Activated CD4-positive, alpha-beta memory T cell treated with anti-CD3 and anti-CD28 coated beads, Interleukin-2, amount 10 ng/mL, durations not matched to agents 7 days and 5 days (primary cell): ENCODE measurements at places on chromosomes 7 and 10.
A peak's percentile ranks its signal among the peaks of the same experiment; 100 is the strongest.

DNA sequence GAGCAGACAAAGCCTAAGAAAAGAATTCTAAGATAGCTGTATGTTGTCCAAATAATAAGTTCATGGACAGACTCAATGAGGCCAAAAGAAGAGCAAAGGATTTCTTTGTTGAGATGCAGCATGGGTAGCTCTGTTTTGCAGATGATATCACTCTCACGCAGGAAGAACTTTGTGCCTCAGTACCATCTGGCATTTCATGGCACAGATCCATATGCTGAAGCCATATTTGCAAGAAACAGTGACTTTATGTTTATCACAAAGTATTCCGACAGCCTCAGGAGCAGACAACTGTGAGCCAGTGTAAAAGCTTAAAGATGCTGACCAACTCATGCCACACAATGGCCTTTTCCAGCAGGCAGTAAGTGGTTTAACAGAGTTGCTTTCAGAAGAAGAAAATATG, 45.5 kb upstream of the RNF148 start:
- H3K27me3 ChIP-seq, result no peaks in the 10 kb centered on the region
- no peaks in the 10 kb centered on the region for H3K4me1 ChIP-seq
- H3K36me3 ChIP-seq, result no peaks in the 10 kb centered on the region

GRCh38 chr10:96646751-96647166, 59.9 kb upstream of the TM9SF3 start:
- H3K27me3 ChIP-seq, result no peaks in the 10 kb centered on the region
- peak overlapping the region; percentile 7 for H3K27ac ChIP-seq
- peaks cover 44% of the 10 kb centered on the region for H3K4me1 ChIP-seq
- H3K4me3 ChIP-seq, result peak overlapping the region; percentile 39
- H3K36me3 ChIP-seq, result peaks cover 4% of the 10 kb centered on the region
- DNase-seq, result no peak

DNA sequence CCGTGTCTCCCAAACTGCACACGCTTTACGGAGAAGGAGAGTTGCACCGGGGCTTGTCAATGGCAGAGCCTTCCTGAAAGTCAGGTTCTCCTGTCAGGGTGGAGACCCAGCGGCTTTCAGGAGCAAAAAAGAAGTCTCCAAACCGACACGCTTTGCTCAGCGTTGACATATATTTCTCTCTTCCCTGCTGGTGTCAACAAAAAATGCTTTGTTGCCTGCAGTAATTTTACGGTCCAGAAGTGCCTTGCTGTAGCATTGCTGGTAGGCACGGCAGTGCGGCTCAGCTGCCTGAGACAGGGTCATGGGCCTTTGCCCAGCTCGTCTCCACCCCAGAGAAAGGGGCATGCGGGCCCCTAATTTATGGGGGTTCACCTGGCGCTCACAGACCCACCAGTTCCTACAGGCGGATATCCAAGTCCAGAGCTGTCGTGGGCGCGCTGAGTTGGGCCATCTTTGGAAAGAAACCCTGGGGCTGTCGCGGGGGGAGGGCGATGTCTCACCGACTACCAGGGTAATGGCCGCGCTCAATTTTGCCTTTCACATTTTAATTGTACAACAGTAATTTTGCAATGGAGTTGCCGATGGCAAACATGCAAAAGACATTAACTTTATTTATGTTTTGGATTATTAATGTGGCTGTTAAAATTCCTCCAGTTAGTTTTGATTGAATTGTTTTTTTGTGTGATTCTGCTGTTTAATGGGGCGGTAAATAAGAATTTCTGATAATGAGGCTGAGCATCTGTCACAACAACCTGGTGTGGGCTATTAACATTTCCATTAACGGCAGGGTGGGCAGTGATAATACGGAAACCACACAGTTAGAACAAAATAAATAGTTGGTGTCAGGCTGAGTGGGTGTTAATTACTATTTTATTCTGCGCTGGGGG, 478.2 kb upstream of the FOXK1 start:
- H3K27me3 ChIP-seq, result no peaks in the 10 kb centered on the region
- no peak overlapping the region for H3K27ac ChIP-seq
- no peak for DNase-seq
- no peak overlapping the region for H3K4me3 ChIP-seq
- no peaks in the 10 kb centered on the region for H3K4me1 ChIP-seq

GRCh38 chr10:95606922-95607321, 45.8 kb upstream of the SORBS1 start:
- H3K36me3 ChIP-seq, result peaks cover 27% of the 10 kb centered on the region
- H3K4me1 ChIP-seq, result no peaks in the 10 kb centered on the region
- no peak for DNase-seq
- no peak overlapping the region for H3K27ac ChIP-seq
- H3K4me3 ChIP-seq, result no peak overlapping the region

DNA sequence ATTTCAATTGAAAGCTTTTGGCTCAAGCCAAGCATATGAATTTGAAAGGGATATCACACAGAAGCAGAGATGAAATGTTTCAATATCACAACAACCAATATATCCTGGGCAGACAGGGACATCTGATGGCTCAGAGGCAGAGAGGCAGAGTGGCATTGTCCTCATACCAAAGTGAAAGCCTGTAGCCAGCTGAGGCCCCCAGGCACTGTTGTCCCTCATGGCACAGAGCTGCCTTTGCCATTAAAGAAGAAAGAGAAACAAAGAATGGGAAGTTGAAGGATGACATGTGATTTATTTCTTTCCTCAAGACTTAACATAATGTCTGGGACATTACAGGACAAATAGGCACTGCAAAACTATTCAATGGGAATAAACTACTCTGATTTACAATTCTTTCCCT, 504.3 kb upstream of the PCDH15 start:
- no peak overlapping the region for H3K27ac ChIP-seq
- no peaks in the 10 kb centered on the region for H3K4me1 ChIP-seq
- no peaks in the 10 kb centered on the region for H3K27me3 ChIP-seq
- H3K4me3 ChIP-seq, result no peak overlapping the region

- H3K36me3 ChIP-seq, result no peaks in the 10 kb centered on the region
- no peak for DNase-seq
- H3K4me1 ChIP-seq, result no peaks in the 10 kb centered on the region
- H3K27ac ChIP-seq, result no peak overlapping the region
- H3K4me3 ChIP-seq, result no peak overlapping the region
- no peaks in the 10 kb centered on the region for H3K27me3 ChIP-seq
Measured at GRCh38 chr7:70557338-70557737, 574.6 kb upstream of the GALNT17 start.

DNA sequence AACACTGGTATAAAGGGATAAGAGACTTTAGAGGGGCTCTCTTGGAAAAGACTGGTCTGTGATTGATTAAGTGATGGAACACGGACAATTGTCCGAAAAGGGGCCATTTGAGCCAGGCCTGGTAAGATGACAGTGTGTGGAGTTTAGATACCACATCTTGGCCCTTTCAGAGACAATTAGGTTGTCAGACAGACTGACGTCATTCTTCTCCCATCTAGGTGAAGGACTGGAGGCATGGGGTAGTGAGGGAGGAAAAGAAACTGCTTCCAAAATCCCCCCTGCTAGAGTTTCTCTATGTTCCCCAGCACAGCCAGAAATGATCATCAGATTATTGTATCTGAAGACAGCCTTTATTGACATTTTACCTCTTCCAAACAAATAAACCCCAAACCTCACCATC, 84.8 kb upstream of the MYO3A start:
- no peak overlapping the region for H3K27ac ChIP-seq
- no peak overlapping the region for H3K4me3 ChIP-seq

DNA sequence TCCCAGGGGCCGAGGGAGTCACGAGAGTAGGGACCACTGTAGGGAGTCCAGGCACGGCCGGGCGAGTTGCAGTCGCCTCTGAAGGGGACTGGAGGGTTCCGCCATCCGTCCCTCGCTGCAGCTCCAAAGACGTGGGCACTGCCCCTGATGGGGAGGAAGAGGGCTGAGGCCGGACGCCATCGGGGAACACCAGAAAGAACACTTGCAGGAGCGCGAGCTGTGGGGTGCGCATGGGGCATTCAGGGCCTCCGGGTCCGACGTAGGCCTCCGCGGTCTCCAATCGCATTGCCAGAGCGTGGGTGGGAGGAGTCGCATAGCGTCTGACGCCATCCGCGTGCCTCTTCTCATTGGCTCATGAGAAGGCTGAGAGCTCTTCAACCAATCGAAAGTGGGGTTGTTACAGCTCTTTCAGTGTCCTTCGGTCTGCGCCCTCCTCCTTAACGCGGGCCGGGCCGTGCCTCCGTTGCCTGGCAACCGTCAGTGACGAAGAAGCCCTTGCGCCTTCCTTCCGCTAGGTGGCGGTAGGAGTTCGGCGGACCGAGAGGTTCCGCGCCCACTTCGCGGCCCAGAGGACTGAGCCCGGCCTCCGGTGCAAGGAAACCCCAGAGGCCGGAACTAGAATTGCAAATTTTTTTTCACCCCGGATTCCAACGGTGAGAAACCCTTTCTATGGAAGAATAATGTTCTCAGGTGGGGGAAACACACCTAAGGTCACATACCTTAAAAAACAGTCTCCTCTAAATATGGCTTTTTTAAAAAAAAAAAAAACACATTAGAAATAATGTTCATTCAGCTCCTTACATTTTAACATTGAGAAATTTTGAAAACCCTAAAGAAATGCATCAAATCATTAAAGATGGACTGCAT, at the start of gene TCTN3:
Gene TCTN3 (minus strand): TSS at position 260 of the 867 bp plus-strand sequence. CDS start 28 bp downstream, at position 232.
- peak; percentile 97 for DNase-seq
- H3K27ac ChIP-seq, result peak within 1 kb of the TSS; percentile 84

- no peak overlapping the region for H3K4me3 ChIP-seq
- no peak for DNase-seq
- H3K36me3 ChIP-seq, result no peaks in the 10 kb centered on the region
Measured at GRCh38 chr7:105857009-105857952, 19.1 kb downstream of the ATXN7L1 start.

- H3K36me3 ChIP-seq, result no peaks in the 10 kb centered on the region
- no peak overlapping the region for H3K27ac ChIP-seq
- DNase-seq, result no peak
- no peaks in the 10 kb centered on the region for H3K4me1 ChIP-seq
Measured at GRCh38 chr10:117092386-117092785, 45.7 kb downstream of the VAX1 start.

GRCh38 chr10:122864194-122864592, 15.2 kb downstream of the FAM24B start:
- no peak for DNase-seq
- H3K27me3 ChIP-seq, result no peaks in the 10 kb centered on the region
- no peak overlapping the region for H3K27ac ChIP-seq
- H3K36me3 ChIP-seq, result peaks cover 28% of the 10 kb centered on the region
- H3K4me1 ChIP-seq, result peaks cover 7% of the 10 kb centered on the region

DNA sequence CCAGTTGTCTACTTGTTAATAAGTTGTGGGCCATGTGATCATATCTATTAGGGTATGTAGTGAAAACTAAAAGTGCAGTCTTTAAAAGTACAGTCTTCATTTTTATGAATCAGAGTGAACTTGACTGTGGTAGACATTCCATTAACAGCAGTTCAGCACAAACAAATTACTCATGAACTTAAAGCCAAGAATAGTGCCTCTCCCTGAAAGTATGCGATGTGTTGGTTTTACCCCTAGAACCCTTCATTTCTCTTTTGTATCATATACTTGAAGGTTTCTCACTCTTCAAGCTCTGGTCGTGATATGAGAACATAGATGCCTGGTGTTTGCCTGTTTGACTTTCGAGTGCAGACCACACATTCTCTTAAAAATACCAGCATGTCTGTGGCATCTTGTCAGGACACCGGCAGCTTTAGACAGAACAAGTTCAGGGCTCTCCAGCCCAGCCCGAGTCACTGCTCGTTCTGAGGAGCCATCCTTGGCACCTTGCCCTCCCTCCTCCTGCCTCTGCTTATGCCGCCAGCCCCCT, 159.3 kb downstream of the LCOR start:
- no peaks in the 10 kb centered on the region for H3K27me3 ChIP-seq
- no peak for DNase-seq
- H3K4me3 ChIP-seq, result no peak overlapping the region
- H3K36me3 ChIP-seq, result no peaks in the 10 kb centered on the region
- no peaks in the 10 kb centered on the region for H3K4me1 ChIP-seq

DNA sequence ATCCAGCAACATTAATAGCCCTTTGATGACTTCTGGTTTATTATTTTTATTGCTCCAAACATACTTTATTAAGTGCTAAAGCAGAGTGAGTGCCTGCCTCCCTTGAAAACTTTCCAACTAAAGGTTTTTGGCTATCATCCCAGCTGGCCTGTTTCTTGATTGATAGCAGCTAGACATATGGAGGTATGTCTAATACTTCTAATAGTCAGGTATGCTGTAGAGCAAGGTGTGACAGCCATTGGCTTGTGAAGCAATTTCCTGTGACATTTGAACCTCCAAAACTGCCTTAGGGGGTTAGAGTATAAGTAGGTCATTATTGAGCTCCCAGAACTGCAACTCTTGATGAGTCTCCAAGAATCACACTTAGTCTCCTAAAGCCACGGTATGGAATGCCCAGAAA, 55.8 kb downstream of the LOXL4 start:
- peaks cover 10% of the 10 kb centered on the region for H3K4me1 ChIP-seq
- no peak for DNase-seq
- no peak overlapping the region for H3K27ac ChIP-seq

GRCh38 chr7:50368366-50368765, 63.9 kb downstream of the IKZF1 start:
- H3K36me3 ChIP-seq, result peaks cover 89% of the 10 kb centered on the region
- H3K4me1 ChIP-seq, result peaks cover 97% of the 10 kb centered on the region
- no peaks in the 10 kb centered on the region for H3K27me3 ChIP-seq
- peak overlapping the region; percentile 64 for H3K4me3 ChIP-seq
- DNase-seq, result no peak

DNA sequence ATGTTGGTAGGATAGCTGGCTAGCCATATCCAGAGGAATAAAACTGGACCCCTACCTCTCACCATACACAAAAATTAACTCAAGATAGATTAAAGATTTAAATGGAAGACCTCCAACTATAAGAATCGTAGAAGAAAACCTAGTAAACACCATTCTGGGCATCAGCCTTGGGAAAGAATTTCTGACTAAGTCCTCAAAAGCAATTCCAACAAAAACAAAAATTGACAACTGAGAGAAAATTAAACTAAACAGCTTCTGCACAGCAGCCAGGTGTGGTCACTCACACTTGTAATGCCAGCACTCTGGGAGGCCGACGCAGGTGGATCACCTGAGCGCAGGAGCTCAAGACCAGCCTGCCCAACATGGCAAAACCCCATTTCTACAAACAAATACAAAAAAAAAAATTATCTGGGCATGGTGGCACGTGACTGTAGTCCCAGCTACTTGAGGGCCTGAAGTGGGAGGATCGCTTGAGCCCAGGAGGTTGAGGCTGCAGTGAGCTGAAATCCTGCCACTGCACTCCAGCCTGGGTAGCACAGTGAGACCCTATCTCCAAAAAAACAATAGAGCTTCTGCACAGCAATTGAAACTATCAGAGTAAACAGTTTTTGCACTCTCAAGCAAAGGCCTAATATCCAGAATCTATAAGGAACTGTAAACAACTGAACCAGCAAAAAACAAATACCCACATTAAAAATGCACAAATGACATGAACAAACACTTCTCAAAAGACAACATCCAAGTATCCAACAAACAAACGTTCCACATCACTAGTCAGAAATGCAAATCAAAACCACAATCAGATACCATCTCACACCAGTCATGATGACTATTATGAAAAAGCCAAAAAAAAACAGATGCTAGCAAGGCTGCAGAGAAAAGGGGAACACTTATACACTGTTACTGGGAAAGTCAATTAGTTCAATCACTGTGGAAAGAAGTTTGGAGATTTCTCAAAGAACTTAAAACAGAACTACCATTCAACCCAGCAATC, 4.8 kb downstream of the CRPPA start:
- peaks cover 8% of the 10 kb centered on the region for H3K36me3 ChIP-seq
- H3K4me3 ChIP-seq, result no peak overlapping the region
- H3K27ac ChIP-seq, result no peak overlapping the region
- DNase-seq, result no peak

GRCh38 chr7:94907026-94907810, at the start of gene PPP1R9A:
TSS of gene PPP1R9A (plus strand) at chr7:94907594. CDS start at chr7:94910114, 2,520 bp downstream.
- H3K27ac ChIP-seq, result no peak within 1 kb of the TSS
- no peak within 1 kb of the TSS for H3K4me3 ChIP-seq
- no peak for DNase-seq
- peaks cover 47% of the 10 kb centered on the region for H3K27me3 ChIP-seq
- H3K4me1 ChIP-seq, result peaks cover 2% of the 10 kb centered on the region
